ENCODE measurements at places on chromosomes 3 and 15.

GRCh38 chr3:2883283-2883682 is 226.9 kb downstream of the IL5RA start:
- DNase-seq, result peak; percentile 61

DNA sequence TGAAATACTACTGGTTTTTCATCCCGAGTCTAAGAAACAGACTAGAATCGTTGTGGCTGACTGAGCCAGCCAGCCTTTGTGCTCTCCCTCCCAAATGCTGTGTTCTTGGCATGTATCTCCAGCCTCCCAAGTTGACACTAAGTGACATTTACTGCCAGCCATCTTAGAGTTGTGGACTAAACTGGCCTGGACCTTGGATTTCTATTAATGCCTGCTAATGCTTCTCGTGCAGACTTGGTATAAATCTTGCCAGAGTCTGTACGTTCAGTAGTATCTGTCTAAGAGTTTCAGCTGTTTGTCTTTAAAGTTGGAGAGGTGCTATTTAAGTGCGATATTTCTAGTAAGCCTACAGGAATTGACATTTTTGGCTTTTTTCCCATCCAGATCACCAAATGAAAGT is 166.6 kb upstream of the BHLHE40 start:
- no peak for DNase-seq

DNA sequence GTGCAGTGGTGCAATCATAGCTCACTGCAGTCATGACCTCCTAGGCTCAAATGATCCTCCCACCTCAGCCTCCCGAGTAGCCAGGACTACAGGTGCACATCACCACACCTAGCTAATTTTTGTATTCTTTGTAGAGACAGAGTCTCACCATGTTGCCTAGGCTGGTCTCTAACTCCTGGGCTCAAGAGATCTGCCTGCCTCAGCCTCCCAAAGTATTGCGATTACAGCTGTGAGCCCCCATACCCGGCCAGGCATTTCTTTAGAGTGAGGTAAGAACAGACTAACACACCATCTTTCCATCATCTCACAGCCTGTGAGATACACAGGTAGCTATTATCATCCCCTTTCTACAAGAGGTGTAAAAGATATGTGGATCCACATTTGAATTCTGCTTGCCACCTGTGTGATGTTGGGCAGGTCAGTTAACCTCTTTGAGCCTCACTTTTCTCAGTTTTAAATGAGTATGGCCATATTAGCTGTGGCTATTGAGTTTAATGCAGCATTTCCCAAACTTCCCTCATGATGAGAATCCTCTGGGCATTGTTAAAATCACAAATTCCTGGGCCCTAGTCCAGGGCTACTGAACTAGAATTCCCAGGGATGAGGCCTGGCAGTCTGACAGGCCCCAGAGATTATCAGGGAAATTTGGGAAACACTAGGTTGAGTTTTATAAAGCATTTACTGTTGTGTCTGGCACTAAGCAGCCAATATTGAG is 46.0 kb downstream of the ANP32A start:
- no peak for DNase-seq

DNA sequence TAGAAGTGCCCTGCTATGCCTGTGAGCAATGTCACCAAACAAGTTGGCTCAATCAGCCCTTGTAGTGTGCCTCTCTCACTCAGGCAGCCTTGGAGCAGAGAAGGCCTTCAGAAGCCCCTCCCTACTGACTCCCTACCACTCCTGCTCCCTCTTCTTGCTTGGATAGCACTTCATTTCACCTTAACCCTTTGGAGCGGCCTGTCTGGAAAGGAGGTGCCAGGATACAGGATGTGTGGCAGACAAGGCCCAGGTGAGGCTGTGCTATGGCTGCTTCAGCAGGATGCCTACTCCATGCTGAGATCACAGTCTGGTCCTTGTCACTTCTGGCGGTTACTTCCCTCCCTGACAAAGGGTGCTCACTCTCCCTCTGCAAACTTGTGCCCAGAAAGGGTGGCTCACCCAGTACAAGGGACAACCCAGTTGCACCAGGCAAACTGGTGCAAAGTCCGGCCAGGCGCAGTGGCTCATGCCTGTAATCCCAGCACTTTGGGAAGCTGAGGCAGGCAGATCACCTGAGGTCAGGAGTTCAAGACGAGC is 1.1 kb downstream of the MON1A start:
- DNase-seq, result no peak

Measured in eye (tissue), 1 donor.